NCI-H1105 (cell line): ENCODE measurements at places on chromosomes 3 and 15.

DNA sequence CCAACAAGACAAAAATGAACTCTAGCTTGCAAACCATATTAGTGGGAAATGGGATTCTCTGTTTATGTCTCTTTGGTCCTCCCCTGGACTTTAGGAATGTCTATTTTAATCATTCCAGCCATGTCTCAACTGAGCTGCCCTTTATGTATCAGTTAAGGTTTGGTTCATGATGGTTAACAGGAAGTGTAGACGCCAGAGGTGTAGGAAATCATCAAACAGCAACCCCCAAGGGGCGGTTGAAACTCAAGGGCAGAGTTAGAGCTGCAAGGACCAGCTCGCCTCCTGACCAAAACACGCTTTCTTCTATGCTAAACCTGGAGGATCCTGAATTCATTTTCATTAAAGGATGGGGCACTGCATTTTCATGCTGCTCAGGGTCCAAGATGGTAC lies 53.7 kb upstream of the HEG1 start:
- DNase-seq, result no peak

DNA sequence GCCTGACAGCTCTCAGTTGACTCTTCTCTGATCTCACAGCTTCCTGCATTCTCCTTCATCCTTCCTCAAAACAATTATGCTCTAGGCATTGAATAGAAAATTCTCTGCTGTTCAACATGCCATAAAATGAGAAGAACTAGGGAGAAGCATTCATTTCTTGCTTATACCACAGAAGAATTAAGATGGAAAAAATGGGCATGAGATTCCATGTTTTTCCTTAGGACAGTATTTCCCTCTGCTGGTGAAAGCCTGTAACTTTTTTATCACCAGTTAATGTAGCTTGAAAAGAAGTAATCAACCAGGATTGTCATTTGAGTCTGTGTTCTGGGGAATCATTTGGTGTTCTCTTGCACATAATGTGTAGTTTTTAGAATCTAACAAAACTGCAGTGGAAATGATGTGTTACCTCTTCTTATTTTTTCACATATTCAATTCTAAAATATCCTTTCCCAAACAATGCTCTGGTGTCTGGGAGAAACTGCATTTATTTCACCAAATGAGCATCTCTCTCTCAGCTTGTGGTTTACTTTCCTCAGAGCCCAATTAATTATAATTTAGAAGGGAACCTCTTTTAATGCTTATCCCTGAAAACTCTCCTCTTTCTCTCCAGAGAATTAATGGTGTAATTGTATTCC lies 92.8 kb upstream of the DCBLD2 start:
- DNase-seq, result peak; percentile 12

DNA sequence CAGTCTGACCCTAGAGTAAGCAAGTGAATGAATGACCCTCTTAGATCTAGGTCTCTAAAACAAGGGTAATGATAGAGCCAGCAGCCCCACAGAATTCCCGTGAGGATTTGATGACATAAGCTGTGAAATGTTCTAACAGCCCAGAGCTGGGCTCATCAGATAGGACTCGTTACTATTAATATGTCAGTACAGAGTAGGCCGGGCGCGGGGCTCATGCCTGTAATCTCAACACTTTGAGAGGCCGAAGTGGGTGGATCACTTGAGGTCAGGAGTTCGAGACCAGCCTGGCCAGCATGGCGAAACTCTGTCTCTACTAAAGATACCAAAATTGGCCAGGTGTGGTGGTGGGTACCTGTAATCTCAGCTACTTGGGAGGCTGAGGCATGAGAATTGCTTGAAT lies 190.3 kb downstream of the FEZF2 start:
- DNase-seq, result no peak

- DNase-seq, result no peak
These were observed 401 bp downstream of the SEC11A start for GRCh38 chr15:84715441-84716035.

DNA sequence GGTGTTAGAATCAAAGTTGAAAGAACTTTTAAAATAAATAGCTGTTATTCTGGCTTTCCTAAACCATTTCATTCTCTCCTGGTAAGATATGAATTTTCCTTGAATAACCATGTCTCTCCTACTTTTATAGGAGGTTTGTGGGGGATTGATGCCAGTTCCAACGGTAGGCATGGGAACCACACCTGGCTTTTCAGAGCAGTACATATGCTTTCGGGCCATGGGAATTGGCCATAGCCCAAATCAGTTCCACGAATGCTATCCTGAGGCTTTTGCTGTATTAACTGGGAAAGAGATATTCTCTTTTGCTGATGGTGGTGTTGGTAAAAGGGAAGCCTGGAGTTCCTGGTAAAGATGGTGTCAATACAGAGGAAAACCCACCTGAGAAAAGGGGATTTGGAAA lies 396.2 kb upstream of the ZNF385D start:
- no peak for DNase-seq
